ENCODE measurements at places on chromosomes 1 and 21. TPM values are rescaled to one million over a fixed set of nuclear protein-coding genes. Genes with fewer than 3 reads are reported as not detected.

Gene HSPB7
- total RNA-seq, result 3.3 TPM

Gene SELP
- 1.4 TPM for total RNA-seq

Gene NDUFS5
- total RNA-seq, result 589 TPM

Gene TCEA3
- total RNA-seq, result 10.7 TPM

Gene NEXN
- total RNA-seq, result 11.6 TPM

Gene MYOC
- total RNA-seq, result 0.28 TPM

Gene ANGPTL3
- not detected for total RNA-seq

Gene FAM151A
- total RNA-seq, result not detected

Gene PRAMEF26
- total RNA-seq, result not detected

Gene DSCAM
- not detected for total RNA-seq

Gene CCNL2
- total RNA-seq, result 63.8 TPM

Gene ANGPTL1
- 4.6 TPM for total RNA-seq

Gene PDZK1
- 0.38 TPM for total RNA-seq

Measured in regular cardiac myocyte (primary cell).